ENCODE measurements at places on chromosomes 16 and 17.

DNA sequence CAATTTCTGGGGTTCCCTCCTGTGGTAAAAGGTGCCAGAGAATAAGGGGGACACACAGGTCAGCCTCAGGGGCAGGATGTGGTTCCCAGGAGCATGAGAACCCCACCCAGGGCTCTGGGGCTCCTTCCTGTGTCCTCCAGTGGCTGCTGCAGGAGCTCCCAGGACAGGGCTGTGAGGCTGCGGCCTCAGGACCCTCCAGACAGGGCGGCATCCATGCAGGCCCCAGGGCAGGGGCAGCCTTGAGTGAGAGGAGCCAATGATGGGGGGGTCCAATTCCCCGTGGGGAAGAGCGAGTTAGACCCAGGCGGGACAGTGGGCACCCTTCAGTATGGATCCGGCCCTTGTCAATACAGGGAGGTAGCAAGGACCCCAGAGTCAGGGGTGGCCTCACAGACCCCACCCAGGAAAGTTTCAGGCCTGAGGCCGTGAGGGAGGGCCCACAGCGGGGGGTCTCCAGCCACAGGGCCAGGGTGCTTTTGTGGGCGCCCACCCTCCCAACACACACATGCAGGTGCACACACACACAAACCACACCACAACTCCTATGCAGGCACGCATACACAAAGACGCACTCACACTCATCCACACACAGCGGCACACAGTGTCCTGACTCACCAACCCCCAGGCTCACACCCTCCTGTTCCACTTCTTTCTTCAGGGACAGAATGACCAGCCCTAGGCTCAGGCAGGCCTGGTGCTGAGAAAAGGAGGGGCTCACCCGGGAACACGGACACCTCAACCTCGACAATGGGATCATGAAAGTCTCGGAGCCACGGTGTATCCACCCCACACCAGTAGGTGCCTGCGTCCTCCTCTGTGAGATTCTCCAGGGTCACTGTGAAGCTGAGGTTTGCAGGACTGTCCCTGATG, 1.8 kb downstream of the CD300C start:
- DNase-seq: no peak

GRCh38 chr17:16281351-16281750, 64.3 kb downstream of the PIGL start:
- no peak for DNase-seq

DNA sequence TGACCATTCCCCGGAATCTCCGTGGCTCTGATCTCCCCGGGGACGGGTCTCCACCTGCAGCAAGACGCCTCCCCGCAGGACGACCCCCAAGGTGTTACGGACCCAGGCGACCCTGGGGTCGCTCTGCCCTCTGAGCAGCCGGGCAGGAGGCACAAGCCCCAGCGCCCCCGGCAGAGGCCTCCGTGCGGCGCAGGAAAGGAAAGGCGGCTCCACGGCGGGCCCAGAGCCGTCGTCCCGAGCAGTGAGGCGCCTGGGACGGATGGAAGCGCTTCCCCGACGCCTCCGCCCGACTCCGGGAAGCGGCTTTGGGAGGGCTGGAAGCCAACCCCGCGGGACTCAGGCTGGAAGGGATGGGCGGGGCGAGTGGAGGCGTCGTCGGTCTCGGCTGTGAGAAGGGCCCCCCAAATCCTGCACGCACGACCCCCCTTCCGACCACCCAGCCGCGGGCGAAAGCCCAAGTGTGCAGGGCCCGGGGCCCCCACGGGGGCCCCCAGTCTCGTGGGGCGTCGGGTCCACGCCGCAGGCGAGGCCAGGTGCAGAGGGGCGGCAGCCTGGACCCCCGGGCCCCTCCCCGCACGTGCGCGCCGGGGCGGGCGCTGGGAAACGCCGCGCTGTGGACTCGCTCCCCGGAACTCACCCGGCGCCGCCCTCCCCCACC, 32.7 kb upstream of the RPH3AL start:
- peak; percentile 42 for DNase-seq

- no peak for DNase-seq
Observed at GRCh38 chr17:80959330-80960036, 32.2 kb upstream of the CHMP6 start.

GRCh38 chr17:66172691-66173223, 19.2 kb downstream of the CEP112 start:
- DNase-seq: no peak

- DNase-seq: no peak
Observed at GRCh38 chr17:78356101-78356713, 3.7 kb downstream of the SOCS3 start.

DNA sequence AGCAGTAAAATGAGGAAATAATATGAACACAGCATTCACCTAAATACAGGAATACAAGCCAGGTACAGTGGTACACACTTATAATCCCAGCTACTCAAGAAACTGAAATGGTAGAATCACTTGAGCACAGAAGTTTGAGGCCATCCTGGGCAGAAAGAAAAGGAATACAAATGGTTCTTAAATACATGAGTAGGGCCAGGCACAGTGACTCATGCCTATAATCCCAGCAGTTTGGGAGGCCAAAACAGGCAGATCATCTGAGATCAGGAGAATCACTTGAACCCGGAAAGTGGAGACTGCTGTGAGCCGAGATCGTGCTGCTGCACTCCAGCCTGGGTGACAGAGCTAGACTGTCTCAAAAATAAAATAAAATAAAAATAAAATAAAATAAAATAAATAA, 23.0 kb upstream of the SMG8 start:
- no peak for DNase-seq

DNA sequence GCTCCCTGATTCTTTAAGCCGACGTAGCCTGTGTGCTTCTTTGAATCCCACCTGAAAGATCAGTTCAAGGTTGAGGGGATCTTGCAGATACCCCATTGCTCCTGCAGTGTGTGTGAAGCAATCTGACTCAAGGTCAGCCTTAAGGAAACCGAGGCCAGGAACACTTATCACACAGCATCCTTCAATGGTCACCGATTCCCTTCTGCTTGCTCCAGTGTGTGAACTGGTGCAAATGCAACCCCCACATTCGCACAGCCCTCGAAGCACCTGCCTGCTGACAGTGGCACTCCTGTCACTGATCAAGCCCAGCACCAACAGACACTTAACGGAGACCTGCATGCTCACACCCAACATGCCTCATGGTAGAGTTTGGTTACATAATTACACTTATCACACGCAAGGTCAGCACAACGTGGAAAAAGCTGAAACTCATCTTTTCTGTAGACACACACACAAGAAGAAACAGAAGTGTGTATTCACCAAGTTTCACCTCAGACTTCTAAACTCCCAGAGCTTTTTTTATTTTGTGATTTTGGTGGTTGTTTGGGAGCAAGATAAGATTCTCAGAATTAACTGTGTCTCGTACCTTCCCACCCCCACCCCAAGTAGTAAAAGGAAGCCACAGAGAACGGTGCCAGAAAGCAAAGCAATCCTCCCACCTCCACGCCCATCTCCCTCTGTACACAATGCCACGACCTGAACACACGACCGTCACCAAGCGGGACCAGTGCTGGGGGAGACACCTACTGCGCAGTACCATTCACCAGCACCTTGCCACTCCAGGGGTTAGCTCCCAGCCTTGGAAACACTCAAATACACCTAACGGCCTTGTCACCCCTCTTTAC, 37.2 kb downstream of the LITAFD start:
- DNase-seq: no peak

DNA sequence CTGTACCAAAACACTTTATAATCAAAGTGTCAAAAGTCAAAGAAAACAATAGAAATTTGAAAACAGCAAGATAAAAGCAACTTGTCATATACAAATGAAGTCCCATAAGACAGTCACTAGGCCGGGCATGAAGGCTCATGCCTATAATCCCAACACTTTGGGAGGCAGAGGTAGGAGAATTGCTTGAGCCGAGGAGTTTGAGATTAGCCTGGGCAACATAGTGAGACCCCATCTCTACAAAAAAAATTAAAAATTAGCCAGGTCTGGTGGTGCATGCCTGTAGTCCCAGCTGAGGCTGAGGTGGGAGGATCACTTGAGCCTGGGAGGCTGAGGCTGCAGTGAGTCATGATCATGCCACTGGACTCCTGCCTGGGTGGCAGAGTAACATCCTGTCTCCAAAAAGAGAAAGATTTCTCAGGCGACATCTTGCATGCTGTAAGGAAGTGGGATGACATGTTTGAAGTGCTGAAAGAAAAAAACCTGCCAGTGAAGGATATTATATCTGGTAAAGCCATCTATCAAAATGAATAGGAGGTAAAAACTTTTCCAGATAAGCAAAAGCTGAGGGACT, 98.7 kb upstream of the NACA2 start:
- DNase-seq: no peak

DNA sequence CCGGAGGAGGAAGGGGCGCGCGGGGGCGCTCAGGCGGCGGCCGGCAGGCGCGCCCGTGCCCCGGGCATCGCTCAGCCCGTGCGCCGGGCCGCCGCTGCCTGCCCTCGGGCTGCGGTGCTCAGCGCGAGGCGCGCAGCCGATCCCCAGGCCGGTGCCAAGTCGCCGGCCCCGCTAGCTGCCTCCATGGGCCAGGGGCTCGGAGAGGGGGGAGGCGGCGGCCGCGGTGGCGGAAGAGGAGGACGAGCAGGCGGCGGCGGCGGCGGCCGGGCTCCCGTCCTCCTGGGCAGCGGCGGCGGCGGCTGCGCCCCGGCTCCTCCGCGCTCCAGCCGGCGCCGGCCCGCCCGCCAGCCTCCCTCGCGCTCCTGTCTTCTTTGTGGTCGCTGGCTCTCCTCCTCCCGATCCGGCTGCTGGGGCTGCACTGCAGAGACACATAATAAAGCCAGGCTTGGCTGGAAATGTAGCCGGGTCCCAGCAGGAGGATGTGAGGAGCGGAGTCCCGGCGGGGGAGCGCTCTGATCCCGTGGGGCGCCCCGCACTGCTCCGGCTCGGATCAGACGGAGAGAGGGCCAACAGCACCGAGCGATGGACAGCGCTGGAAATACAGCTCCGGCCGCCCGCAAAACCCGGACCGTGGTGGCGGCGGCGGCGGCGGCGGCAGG, 889 bp upstream of the ZNF423 start:
- DNase-seq: peak; percentile 67

DNA sequence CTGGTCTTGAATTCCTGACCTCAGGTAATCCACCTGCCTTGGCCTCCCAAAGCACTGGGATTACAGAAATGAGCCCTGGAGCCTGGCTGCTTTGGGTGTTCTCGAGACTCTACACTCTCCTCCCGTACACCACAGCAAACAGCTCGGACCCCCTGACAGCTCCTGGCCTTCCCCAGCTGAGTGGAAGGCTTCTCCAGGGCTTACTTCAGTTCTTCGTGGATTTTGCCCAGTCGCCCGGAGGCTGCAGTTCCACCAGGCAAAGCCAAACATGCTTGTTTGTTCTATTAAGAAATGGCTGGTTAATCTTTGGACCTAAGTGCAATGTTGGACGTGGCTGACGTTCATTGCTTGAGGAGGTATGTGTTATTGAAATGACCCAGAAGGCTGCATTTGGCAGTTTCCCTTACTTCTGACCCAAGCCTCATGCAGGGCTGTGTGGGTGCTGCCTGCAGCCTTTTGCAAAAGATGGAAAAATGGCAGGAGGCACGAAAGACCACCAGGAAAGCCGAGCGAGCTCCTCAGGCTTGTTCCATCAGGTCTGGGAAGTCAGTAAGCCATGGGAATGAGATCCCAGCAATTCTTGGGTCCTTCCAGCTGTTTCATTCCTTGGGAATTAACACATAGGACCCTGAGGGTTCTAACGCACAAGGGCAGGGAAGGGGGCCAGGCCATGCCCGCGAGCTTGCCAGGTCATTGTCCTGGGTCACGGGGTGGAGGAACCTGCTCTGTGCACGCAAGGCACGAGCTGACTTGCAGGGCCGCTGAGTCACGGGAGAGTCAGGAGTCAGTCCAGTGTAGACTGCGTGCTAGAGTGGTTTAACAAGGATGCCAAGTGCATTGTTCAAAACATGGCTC, 23.9 kb upstream of the KLHDC4 start:
- no peak for DNase-seq

Measured in HEK293T (cell line).